Stimulated activated CD4-positive, alpha-beta T cell treated with anti-CD3 and anti-CD28 coated beads, Interleukin-1b, Interleukin-23, amount 100 ng/mL, for 48 hours (primary cell): ENCODE measurements at places on chromosomes 4 and X.

- no peak for DNase-seq
Observed at GRCh38 chr4:112884406-112884805, 165.0 kb upstream of the ANK2 start.

- no peak for DNase-seq
Observed at GRCh38 chr4:123569541-123569940, 172.9 kb downstream of the SPRY1 start.

DNA sequence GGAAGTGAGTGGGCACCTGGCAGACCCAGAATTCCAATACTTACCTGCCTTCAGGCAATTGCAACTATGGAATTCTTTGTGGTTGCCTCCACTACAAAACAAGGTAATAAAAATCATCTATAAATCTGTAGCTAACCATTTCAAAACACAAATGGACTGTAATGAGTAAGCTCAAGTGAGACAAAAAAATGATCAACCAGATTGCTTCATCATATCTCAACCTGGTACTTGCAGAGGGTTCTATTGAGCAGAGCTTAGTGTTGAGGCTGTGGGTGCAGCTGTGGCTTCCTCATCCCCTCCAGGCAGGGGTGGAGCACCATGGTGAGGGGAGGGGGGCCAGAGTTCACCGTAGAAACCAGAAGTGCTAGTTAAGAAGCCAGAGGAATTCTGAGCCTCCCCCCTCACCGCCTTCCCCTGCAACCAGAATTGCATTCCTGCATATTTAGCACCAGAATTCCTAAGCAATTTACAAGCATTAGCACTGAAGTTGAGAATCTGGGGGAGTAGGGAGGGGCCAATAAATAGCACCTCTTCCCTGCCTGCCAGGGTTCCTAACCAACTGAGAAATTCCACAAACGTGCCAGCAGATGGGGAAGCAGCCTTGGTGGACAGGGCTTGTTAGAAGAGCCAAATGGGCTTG is 11.5 kb downstream of the CTAG1A start:
- no peak for DNase-seq

- no peak for DNase-seq
Observed at GRCh38 chrX:103417933-103418332, 41.6 kb downstream of the BEX3 start.

- DNase-seq: no peak
Observed at GRCh38 chr4:107115185-107115847, 79.2 kb upstream of the DKK2 start.

DNA sequence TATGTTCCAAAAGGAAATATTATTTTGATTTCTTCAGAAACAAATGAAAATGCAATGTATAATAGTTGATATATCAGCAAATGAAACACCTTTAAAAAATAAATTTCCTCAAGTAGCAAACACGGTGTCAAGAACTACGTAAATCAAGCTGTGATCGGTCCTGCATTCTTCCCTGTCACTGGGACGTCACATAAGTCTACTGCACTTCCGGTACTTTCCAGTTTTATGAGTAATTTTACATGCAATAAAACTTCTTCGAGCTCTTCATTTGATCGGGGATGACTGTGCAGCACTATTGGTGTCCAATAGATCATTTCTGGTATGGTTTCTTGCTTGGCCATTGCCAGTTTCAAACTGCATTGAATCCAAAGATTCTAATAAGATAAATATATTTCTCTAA is 114.0 kb upstream of the VEGFC start:
- no peak for DNase-seq

- no peak for DNase-seq
Observed at GRCh38 chr4:23993373-23993772, 103.5 kb upstream of the PPARGC1A start.

DNA sequence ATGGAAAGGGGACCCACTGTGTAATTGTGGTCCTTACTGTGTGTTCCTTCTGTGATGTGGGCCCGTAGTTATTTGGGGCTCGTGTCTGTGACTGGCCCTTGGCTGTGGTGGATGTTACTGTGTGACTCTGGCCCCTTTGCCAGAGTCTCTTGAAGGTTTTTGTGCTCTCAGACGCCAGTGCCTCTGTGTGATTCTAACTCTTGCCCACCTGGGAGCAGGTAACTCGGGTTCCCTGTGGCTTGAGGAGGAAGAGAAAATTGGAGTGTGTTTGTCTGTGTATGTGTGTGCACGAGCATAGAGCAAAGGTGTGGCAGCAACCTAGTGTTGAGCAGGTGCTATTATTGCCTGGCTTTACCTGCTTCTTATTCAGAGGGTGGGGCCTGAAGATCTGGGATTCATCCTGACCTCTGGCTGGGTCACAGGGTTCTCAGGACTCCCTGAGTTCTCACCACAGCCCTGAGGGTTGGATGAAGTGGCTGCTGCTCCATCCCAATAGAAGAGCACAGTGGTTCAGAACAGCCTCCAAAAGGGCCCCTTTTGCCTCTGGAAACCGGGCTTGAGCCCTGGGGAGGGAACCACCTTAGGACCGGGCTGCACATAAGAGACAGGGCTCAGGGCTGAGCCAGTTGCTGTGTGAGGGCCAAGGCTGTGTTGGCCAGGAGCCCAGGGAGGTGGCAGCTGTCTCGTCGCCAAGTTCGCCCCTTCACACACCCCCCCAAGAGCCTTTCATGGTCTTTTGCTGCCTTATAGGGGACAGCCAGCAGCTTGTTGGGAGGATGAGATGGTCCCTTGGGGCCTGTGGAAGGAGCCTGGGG is 1.3 kb downstream of the RBM10 start:
- no peak for DNase-seq

DNA sequence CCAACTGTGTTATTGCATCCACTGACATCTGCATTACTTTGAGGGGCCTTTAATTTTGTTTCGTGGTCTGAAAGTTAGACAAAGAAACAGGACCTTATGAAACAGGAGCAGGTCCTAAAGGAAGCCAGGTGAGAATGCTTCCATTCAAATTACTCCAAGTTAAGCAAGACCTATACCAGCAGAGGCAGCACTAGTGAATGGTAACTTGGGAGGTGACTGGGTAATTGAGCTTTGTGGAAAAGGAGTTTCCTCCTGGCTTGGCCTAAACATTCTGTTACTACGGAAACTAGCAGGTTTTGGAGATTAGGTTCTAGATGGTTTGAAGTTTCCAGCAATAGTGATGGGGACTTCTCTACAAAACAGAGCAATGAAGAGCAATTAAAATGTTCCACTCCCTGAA is 173.5 kb downstream of the NKX6-1 start:
- no peak for DNase-seq

- DNase-seq: no peak
Observed at GRCh38 chr4:236028-236427, 69.2 kb downstream of the ZNF732 start.

DNA sequence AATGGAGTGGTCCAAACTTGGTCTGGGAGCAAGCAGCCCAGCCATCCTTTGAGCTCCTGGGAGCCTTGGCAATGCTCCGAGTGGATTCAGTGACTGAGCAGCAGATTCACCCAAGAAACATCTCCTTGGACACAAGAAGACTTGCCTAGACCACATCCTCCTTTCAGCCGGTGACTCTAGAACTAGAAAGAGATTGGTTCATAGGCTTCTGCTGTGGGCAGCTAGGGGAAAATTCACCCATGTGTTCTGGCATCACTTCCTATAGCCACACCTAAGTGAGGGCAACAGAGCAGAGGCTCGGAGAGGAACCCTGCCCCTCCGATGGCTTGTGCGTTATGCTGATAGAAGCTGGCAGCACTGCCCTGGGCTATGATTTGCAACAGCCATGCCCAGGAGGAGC is 16.0 kb downstream of the ZNF275 start:
- no peak for DNase-seq

DNA sequence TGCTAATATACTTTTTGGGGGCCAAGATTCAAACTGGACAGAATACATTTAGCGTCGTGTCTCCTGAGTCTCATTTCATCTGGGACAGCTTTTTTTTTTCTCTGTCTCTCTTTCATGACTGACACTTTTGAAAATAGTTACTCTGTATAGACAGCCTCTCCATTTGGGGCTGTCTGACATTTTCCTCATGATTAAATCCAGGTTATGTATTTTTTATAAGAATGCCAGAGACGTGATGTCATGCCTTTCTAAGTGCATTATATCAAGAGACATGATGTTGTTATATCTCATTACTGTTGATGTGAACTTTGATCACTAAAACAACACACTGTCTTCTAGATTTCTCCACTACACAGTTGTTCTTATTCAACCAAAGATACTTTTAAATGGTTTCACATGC is 199.0 kb downstream of the BANK1 start:
- no peak for DNase-seq

DNA sequence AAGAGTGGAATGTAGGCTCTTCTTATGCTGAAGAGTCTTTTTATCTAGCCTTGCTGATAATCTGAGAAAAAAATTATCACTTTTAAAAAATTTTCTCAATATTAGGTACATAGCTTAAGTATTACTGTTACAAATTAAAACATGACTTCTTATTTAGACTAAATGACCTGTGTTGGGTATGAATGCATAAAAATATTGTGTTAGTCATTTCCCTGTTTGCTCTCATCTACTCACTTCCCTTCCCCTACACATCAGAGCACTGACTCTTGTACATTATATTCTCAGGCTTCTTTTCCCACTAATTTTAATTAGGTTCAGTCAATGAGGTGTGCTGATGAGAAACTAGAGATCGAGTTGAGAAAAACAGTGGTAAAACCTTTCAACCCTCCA is 881.0 kb downstream of the PCDH18 start:
- DNase-seq: no peak

DNA sequence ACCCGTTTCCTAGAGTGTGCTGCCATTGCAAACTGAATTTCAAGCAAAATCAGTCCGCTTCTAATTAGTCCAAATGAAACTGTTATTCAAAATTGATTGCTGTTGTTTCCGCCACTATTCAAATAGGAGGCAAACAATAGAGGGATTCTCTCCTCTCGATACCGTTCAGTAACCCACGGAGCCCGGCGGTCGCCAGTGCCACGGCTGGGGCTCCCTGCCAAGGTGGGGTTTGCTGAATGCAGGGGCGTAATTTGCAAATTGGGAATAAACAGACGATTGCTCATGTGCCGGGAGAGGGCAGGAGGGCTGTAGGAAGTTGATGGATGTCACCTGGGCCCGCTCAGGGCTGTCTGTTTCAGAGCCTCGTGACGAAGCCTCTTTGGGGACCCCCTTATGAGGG is 8.8 kb downstream of the ADRA2C start:
- DNase-seq: no peak

GRCh38 chrX:64580035-64580434 is 184.8 kb upstream of the MTMR8 start:
- no peak for DNase-seq
